Fibroblast of the conjunctiva (primary cell): ENCODE measurements at places on chromosomes 1 and 21.

GRCh38 chr1:80217377-80217986 lies 1211.0 kb upstream of the ADGRL4 start:
- DNase-seq, result peak; percentile 79

- DNase-seq, result no peak
Observed at GRCh38 chr1:229296541-229296941, 25.6 kb downstream of the RAB4A start.

DNA sequence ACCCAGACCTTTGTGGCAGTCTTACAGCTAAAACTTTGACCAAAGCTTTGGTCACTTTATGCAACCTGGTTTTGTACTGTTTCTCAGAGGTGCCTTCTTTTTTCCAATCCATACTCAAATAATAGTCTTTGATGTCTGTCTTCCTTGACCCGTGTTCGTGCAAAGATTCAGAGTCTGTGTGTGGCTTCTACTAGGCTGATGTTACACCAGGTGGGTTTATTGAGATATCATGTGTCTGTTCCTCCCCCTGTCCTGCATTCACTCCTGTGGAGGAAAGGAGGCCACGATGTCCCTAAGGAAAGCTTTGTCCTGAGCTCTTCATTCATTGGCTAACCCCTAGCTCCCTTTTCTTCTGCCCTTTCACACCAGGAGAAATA lies 15.0 kb upstream of the IKBKE start:
- no peak for DNase-seq

DNA sequence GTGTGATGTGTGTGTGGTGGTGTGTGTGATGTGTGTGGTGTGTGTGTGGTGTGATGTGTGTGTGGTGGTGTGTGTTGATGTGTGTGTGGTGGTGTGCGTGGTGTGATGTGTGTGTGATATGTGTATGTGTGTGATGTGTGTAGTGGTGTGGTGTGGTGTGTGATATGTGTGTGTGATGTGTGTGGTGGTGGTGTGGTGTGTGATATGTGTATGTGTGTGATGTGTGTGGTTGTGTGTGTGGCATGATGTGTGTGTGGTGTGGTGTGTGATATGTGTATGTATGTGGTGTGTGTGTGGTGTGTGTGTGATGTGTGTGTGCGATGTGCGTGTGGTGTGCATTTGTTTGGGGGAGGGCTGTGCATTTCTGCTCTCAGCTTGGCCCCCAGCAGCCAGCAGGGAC lies 7.1 kb upstream of the PCBP3 start:
- DNase-seq, result no peak

- no peak for DNase-seq
Observed at GRCh38 chr1:41475346-41475745, 9.1 kb downstream of the EDN2 start.

DNA sequence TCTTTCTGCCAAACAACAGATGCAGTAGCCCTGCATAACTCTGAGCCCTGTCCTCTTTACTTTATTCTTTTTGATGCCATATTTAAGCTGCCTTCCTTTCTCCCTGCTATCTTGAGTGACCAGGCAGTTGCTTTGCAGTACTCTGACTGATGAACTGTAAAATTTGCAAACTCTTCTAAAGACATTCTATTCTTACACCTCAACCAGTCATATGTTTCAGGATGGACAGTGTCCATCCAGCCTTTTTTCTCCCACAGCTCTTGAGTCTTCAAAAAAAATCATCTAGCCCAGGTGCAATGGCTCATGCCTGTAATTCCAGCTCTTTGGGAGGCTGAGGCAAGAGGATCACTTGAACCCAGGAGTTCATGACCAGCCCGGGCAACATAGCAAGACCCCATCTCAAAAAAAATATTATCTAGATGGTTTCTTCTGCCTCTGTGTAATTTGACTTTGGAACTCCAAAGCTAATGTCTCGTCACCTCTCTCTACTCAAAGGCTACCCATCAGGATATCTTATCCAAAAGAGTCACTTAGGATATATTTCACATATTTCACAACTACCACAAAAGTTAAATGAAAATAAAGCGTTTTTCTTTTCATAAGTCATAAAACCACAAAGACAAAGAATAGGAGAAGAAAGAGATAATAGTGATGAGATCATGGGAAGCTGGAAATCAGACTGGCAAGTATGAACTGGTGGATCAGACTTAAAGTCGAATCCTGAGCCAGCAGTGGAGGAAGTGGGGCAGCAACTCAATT lies 54.6 kb upstream of the IPO9 start:
- no peak for DNase-seq

GRCh38 chr1:44348061-44348485 lies 7.0 kb downstream of the ERI3 start:
- DNase-seq, result no peak

DNA sequence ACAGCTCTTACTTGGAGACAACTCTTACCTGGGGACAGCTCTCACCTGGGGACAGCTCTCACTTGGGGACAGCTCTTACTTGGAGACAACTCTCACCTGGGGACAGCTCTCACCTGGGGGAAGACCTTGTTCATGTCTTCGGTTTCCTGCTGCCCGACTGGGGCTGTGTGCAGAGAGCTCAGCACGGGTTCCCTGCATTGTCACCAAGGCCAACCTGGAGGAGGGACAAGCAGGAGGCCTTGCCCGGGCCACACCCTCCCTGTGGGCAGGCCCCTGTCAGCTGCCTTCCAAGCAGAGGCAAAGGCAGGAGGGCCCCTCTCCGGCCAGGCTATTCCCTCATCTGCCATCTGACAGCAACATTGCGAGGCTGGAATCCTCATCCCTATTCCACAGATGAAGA lies at the start of gene LDLRAD1:
TSS of gene LDLRAD1 (minus strand) at position 208 of the 400 bp plus-strand sequence. CDS start at position 134, 74 bp downstream.
- DNase-seq, result no peak

- DNase-seq, result no peak
Observed at GRCh38 chr1:96075704-96076455, 645.7 kb upstream of the PTBP2 start.

GRCh38 chr21:32472890-32473765 lies 60.6 kb downstream of the EVA1C start:
- no peak for DNase-seq

DNA sequence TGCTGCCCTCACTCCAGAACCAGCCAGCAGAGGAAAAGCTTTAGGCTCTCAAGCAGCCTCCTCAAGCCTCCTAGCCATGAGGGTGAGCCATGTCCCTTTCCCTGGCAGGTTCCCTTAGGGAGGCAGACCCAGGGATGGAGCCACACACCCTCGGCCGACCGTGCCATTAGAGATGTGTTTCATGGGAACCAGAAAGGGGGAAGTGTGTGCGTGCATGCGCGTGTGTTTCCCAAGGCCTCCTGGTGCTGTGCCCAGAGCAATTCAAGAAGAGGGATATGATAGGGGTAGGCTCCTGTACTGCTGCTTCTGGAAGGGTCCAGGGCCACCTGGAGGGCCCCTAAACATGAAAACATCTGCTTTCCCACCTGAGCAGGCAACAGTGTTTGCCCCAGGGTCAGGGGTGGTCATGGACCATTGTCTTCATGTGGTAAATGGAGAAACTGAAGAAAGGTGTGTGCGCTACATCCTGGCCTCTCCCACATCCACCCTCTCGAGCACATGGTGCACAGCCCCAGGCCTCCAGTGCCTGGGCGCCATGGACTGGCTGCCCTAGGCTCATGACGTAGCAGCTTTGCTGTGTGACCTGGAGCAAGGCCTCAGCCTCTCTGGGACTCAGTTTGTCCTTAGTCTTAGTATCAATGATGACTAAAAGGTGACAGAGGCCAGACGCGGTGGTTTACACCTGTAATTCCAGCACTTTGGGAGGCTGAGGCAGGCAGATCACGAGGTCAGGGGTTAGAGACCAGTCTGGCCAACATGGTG lies 48.1 kb downstream of the SYF2 start:
- DNase-seq, result no peak

DNA sequence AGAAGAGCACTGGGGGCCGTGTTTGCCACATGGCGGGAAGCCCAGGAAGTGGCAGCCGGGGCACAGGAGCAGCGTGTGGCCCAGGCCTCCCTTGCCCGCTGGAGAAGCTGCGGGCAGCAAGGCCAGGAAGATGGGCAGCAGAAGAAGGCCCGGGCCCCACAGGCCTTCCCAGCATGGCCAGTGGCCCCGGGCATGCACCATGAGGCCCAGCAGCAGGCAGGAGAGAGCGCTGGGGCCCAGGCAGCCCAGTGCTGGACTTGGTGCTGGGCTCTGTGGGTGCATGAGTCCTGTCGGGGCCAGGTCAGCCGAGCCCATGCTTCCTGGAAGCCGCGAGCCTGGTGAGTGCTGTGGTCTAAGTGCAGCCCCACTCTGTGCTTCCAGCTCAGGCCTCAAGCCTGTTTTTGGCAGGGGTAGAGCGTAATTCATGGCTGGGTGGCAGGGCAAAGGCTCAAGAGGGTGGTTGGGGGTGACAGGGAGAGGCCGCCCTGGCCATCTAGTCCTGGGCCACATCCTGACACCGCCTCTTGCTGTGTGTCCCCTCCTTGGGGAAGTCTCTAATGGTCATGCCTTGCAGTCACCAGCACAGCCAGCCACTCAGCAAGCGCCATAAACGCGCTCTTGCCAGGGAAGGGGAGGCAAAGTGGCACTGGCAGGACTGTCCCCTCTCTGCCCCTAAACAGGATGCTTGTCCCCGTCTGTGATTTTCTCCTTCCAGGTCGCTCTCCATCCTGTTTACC lies 21.3 kb downstream of the MTHFR start:
- DNase-seq, result no peak
